Muscle of back (tissue), 13 donors: ENCODE measurements at places on chromosomes 11 and 22. TPM values are rescaled to one million over a fixed set of nuclear protein-coding genes. Genes with fewer than 3 reads are reported as not detected.

Gene PRPF19
- 80.4 TPM for polyA plus RNA-seq

Gene EXPH5
- 0.44 TPM for polyA plus RNA-seq

Gene ARHGEF17
- polyA plus RNA-seq = 38.0 TPM

Gene ACR
- 0.26 TPM for polyA plus RNA-seq

Gene CEP126
- polyA plus RNA-seq = 4.5 TPM
